Activated naive CD4-positive, alpha-beta T cell treated with anti-CD3 and anti-CD28 coated beads, Interleukin-2, amount 50 U/mL, for 16 hours (primary cell): ENCODE measurements at places on chromosomes 4 and X.

GRCh38 chr4:102031406-102031805 is 240.9 kb downstream of the BANK1 start:
- no peak for DNase-seq

GRCh38 chr4:98363431-98363830 is 102.2 kb downstream of the RAP1GDS1 start:
- DNase-seq: no peak

DNA sequence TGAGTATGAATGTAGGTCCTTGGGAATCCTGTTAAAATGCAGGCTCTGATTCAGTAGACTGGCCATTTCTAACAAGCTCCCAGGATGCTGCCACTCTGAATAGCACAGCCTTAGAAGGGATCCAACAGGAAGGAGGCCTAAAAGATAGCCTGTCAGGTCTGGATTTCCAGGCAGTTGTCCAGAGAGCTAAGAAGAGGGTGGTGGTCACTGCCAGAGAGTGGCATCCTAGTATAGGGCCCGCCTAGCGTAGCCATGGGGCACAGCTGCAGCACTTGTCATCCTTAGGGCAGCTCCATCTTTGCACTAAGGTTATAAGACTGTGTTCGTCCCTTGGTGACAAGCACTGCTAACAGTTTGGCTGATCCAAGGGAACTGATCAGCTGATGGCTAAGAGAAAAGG is 20.5 kb upstream of the NUP54 start:
- DNase-seq: no peak

DNA sequence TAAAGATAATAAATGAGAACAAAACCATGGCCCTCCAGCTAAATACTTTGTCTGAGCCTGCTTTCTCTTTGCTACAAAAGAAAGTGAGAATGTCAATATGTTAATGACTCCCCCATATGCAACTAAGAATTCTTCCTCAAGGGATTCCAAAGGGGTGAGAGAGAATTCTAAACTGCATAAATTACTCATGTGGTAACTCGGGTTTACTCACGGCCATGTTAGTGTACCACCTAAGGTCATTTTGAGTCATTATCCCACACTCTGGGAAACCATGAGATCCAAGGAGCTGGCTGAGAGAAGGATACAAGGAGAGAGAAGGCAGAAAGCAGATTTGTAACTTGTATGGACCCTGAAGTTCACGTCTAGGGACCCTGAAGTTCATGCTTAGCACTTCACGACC is 190.3 kb downstream of the DHX15 start:
- no peak for DNase-seq

DNA sequence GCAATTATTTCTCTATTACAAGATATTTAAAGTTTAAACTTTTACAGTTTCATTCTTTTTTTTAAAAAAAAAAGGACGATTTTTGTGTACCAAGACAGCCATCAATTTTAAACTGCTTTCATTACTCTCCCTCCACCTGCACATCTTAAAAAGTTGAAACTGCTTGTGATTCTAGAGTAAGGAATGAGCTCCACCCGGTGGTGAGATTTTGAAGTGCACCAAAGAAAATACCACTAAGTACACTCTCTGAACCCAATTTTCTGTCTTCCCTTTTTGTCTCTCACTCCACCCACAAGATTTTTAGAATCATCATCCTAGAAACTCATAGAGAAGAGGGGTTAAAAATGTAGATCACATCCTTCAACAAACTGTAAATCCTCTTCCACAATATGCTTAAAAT is 91.3 kb upstream of the WDR44 start:
- peak; percentile 13 for DNase-seq

DNA sequence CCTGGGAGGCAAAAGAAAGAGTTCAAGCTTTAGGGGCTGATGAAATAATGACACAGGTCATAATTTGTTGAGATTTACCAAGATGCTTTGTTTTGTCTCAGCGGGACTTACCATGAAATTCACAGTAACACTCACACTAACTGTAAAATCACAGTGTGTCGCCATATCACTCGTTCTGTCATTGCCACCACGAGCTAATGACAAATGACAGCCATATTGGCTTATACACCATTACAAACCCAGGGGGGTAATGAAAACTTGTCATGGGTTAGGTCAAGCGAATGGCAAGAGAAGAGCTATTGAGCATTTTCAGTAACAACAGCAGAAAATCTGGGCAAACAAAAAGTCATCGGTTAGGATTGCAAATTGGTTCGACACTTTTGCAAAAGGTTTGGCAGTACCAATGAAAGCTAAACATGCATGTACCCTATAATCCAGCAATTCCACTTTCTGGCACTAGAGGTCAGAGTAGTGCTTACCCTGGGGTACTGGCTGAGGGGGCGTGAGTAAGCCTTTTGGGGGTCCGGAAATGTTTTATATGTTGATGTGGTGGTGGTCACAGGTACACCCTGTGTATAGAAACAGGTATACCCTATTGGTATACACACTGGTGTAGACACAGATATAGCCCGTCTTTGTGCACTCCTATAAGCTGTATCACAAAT is 83.9 kb upstream of the RAI2 start:
- DNase-seq: peak; percentile 7

DNA sequence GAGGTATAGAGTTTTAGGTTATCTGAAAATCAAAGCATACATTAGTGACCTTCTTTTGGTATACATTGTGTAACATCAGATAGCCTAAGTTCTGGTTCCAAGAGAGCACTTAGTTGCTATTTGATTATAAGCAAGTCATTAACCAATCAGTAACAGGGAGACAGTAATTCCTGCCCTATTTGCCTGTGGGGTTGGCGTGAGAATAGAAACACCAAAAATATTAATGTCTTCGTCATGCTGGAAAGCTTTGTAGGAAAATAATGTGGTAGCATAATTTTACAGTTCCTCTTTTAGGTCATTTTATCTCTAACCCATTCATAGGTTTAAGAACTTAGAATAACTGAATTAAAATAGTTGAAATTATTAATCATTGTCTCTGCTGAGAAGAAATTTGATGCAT is 37.8 kb downstream of the NPNT start:
- no peak for DNase-seq

GRCh38 chr4:126241634-126242033 is 926.9 kb downstream of the FAT4 start:
- no peak for DNase-seq

DNA sequence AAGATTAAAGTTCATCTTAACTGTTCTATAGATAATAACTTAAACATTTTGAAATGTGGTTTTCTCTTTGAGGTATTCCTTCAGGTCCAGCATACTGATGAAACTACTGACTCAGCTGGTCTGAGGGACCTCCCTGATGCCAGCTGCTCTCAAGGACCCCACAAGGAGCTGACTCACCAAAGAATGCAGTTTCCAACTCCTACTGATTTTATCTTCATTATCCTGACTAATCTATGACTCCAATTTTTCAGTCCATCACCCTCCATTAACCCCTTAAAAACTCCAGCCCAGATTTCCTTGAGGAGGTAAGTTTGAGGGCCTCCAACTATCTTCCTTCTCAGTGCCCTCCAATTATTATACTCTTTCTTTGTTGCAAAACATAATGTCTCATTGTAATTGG is 1.4 kb upstream of the UGT2B4 start:
- DNase-seq: no peak

DNA sequence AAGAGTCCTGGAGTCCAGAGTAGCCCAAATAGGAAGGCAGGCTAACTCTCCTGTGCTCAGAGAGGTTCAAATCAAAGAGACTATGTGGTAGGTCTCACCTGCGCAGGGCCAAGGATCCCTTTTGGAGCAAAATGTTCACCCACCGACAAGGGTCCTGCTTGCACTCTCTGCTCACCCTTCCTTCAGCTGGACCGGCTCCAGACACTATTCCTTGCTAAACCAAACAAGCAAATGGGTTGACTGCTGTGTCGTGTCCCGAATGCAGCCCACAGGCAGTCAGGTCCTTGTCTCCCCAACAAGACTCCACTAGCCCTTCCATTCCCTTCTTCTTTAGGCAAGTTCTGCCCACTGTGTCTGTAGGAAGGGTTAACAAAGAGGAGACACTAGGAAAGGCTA is 760 bp downstream of the TRMT2B start:
- no peak for DNase-seq

DNA sequence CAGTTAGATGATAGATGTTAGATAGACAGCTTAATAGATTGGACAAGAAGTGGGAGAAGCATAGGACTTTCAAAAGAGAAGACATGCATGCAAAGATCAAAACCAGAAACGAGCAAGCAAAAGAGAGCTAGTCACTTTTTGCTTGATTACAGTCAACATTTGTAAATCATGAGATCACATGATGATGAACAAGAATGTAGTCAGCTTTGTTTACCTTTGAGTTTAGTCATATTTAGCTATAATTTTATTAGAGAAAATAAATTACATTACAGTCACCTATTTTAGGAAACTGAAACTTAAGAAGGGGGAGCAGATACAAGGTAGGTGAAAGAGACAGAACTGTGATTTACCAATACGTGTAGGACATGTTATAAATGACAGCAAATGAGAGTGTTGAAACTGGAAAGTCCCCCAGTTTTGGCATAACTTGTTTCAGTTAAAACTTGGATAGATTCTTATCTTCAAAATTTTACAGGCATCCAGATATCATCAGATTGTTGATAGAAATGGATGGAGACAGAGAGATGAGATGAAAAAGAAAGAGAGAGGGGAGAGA is 1083.1 kb upstream of the PCDH10 start:
- DNase-seq: no peak

DNA sequence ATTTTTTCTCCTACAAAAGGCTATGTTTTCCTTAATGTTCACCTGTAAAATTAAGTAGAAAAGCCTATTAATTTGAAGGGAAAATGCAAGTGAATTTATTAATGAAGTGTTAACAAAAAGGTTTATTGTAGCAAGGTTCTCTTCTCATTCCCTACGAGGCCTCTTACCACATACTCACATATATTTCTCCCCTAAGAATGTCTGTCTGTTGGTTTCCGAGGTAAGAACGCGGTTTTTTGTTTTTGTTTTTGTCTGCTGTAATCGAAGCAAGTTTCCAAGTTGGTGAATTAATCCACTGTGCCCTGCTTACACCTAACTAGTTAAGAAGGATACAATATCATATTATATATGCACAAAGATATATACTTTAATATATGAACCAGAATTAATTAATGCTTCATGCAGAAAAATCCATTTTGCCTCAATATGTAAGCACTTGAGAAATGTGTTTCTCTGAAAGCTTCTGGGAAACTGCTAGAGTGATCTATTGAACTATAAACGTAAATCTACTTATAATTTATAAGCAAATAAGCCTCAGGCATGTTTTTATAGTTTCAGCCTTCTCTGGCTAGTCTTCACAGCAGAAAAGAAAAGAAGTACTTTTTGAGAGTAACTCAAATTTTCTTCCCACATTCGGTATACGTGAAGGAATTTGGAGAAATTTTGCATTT is 120.8 kb downstream of the EGF start:
- DNase-seq: no peak

DNA sequence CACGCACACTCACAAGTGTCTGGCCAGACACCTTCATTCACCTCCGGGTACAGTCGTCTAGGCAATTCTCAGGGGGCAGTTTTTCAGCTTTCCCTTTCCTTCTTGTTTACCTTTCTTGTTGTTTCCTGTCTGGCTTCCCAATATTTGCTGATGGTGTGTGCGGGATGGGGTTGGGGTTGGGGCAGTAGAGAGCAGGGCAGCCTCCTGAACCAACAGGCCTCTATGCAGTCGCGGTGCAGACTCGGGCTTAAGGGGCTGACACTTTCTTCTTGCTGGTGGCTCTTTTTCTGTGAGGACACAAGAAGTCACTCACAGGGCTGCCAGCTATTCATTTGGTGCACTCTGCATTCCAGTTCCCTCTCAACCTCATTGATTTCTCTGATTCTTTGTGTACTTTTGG is 56.4 kb downstream of the NBDY start:
- no peak for DNase-seq

- DNase-seq: no peak
Measured at GRCh38 chr4:26272654-26273615, 47.9 kb upstream of the RBPJ start.

GRCh38 chr4:152942346-152942745 is 6.2 kb downstream of the FHDC1 start:
- no peak for DNase-seq

GRCh38 chrX:53286171-53286570 is 4.8 kb upstream of the IQSEC2 start:
- DNase-seq: no peak

DNA sequence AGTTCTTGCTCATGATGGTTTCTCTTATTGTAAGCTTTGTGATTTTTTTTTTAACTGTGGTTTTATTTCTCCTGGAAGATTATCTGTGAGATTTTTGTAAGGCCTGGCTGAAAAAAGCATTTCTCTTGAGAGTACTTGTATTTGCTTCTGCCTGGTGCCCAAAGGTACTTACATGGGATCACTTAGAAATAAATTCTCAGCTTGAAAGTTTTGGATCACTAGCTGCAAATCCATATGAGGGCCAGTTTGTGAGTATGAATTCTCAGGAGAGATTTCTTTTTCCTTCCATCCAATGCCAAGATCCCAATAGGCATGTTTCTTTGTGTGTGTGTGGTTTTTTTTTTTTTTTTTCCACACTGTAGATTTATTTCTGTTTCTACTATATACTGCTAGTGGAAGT is 1884.7 kb upstream of the PCDH7 start:
- DNase-seq: no peak

GRCh38 chr4:117596917-117597480 is 437.3 kb upstream of the NDST3 start:
- no peak for DNase-seq

- no peak for DNase-seq
Measured at GRCh38 chrX:134749706-134750445, 91.6 kb upstream of the PLAC1 start.

- no peak for DNase-seq
Measured at GRCh38 chr4:189502841-189503435, 437.7 kb upstream of the FRG1 start.

GRCh38 chrX:67351411-67351810 is 192.4 kb upstream of the AR start:
- DNase-seq: no peak

DNA sequence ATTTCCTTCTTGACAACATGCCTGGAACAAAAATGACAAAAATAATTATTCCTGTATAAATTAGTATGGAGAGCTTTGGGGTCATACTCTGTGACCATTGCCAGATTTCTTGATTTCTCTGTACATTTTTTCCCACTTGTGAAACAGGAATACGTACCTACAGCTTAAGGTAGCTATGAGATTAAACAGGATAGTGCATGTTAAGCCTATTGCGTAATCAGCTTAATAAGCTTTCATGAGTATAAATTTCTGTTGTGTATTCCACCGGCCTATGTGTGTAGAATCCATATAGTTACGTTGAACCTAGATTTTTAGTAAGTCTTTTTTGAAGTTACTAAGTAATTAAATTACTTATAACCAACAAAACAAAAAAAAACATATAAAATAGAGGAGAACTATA is 334.9 kb downstream of the DCTD start:
- DNase-seq: no peak

DNA sequence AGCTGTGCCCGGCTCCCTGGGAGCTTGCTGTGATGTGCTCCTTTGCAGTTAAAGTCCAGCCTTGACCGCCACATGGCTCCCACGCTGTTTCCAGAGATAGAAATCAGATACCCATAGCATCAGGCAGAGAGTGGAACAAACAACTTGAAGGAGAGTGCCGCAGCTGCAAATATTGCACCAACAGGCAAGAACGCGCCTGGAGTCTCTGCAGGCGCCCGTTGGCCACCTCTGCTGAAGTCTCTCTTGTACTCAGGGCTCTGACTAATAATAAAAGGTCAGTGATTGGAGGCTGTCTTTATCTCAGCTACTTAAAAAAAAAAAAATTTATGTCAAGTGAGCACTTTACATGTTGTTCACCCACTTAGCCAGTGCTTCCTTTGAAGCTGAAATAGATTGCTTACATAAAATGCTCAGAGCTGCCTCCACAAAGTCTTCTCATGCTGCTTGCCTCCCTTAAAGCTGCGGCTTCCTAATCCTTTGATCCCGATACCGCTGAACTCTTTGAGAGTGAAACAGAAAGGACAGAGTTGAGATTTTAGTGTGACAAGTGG is 30.9 kb upstream of the TENM3 start:
- DNase-seq: no peak
